A549 treated with dexamethasone at 1 μM for 4 hours (cell line): ENCODE measurements at places on chromosomes 16 and 17. TPM values are rescaled to one million over a fixed set of nuclear protein-coding genes. Genes with fewer than 3 reads are reported as not detected.

Gene C17orf78
- total RNA-seq: not detected in 5 replicates

Gene SLC5A10
- total RNA-seq: 0.14 to 0.21 TPM (median 0.19 TPM) in 5 replicates

Gene GSE1
- 18.7 to 28.4 TPM (median 24.2 TPM) in 5 replicates for total RNA-seq

Gene CLEC18A
- 0.06 to 0.20 TPM (median 0.14 TPM) in 3 of 5 replicates, not detected in the others for total RNA-seq

Gene DNAI2
- total RNA-seq: not detected in 5 replicates
